ENCODE measurements at places on chromosomes 3 and 15.

GRCh38 chr3:359672-360071 is 163.1 kb downstream of the CHL1 start:
- no peak for DNase-seq

- peak; percentile 40 for DNase-seq
Measured at GRCh38 chr3:152258448-152259393, 10.0 kb upstream of the MBNL1 start.

DNA sequence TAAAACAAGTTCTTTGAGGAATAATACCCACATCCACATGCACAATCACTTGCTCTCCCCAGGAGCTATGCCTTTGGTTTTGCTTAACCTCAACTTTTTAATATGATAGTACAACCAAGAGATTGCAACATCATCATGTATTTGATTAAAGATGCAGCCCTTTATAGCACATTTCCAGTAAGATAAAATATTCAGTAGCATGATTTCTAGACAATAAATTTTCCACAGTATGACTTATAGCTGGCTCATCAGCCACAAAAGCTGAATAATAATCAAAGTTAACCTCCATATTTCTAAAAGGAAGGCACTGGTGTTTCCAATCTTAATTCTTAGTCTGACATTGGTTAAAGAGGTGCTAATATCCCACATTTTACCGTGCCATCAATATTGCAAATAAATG is 622.5 kb downstream of the TBL1XR1 start:
- no peak for DNase-seq

GRCh38 chr15:99762288-99762687 is 29.1 kb upstream of the LYSMD4 start:
- no peak for DNase-seq

GRCh38 chr3:142272200-142272891 is 47.0 kb upstream of the GK5 start:
- no peak for DNase-seq

- DNase-seq, result no peak
Measured at GRCh38 chr15:79494384-79494909, 62.3 kb downstream of the MINAR1 start.

DNA sequence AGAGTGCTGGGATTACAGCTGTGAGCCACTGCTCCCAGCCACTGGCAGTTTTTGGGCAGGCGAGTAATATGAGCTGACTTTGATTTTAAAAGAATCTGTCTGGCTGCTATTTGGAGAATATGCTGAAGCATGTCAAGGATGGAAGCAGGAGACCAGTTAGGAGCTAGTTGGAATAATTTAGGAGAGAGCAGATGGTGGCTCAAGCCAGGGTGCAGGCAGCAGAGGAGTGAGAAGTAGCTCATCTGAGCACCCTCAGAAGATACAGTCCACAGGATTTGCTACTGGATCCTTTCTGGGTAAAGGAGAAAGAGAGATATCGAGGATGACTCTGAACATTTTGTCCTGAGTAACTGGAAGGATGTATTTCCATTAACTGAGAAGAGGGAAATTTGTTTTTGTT is 30.4 kb upstream of the BDH1 start:
- no peak for DNase-seq
